ENCODE measurements at places on chromosomes 3 and 15.

- no peak for DNase-seq
These were observed 472.8 kb downstream of the ZIC1 start for GRCh38 chr3:147881933-147882332.

DNA sequence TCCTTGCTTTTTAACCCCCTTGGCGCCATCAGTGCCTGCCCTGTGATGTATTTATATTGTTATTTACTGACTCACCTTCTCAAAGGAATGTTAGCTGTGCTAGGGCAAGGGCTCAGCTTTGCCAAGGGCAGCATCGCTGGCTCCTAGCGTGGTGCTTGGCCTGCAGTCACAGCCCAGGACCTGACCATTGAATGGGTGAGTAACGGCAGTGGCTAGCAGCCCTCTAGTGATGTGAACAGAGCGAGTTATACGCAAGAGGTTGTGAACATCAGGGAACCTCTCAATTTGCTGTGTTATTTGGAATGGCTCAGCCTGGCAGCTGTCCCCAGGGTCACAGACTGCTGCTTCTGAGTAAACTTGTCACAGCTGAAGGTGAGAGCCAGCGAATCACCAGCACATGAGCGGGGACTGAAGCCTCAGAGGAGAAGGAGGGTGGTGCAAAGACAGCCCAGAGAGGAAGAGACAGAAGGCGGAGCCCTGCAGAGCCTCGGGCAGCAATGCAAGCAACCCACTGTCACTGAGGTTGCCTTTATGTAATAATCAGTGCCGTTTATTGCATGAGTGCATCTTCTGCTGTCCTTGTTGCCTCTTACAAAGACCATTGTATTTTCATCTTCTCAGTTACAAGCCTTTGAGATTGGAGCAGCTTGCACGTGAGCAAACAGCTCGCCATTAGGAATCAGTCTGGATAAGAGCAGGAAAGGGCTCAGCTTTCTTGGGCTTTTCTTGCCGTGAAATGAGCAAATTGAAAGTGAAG, 158.3 kb downstream of the SLCO3A1 start:
- peak; percentile 68 for DNase-seq

DNA sequence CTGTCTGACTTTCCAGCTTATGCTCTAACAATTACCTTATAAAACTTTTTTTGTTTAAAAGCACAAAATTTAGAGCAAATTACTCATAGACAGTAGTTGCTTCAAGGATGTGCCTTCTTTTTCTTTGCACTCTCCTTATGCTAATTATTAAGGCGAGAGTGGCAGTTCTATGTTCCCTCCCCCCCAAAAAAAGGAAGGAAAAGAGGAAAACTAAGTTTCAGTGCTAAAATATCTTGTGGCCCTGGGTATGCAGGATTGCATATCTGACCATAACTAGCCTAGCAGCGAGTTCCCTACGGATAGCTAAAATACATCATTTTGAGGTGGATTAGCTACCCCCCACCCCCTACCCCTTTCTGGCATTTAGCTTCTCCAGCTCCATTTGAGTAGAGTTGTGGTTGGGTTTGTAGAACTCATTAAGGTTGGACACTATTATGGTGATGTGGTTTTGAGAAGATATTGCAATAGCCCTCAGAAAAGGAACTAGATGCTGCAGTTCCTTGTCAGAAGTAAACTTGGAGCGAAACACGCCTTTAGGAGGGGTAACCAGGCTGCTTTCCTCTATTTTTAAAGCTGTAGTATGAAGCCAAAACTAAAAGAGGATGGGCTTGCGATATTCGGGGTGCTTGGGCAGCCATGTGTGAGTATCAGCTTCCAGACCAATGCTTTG, 174.6 kb downstream of the AKAP13 start:
- no peak for DNase-seq

GRCh38 chr3:127174715-127175140, 18.2 kb upstream of the PRR23E start:
- no peak for DNase-seq

GRCh38 chr3:57983734-57984518, 24.3 kb upstream of the FLNB start:
- no peak for DNase-seq

GRCh38 chr15:86659724-86660411, 580.2 kb downstream of the AGBL1 start:
- DNase-seq = no peak

- DNase-seq = no peak
These were observed 2.1 kb downstream of the RHOV start for GRCh38 chr15:40871749-40872617.

DNA sequence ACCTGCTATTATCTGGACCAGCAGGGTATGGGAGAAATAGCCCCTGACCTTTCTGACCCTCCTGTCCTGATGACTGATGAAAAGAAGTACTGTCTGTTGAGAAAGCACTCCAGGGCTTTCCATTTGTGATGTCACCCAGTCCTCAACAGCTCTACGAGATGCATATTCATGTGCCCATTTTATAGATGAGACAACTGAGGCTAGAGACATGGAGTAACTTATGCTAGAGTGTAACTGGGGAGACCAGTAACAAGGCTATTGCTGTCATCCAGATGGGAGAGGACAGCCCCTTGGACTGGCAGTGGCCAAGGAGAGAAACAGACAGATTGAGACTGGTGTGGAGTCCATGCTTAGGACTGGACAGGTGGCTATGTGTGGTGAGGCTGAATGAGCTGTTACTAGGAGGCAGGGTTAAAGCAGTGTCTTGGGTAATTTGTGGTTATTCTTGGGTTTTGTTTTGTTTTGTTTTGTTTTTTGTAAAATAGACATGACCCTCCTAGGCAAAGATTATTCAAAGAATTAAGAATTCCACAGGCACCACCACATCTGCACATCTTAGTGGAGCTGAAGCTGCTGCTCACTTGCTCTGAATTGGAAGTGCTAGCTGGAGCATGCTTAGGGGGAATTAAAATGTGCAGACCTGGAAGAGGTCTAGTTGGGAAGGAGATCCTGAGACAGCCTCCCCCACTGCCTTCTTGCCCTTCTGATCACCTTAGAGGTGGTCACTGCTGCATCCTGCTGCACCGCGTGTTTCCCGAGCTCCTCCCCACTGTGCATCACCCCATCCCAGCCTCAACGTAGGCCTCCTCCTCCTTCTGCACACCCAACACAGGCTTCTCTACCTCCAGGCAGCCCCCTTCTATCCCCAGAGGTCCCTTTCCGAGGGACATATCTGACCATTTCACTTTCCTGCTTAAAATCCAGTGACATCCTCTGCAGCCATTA, 8.4 kb downstream of the HRH1 start:
- DNase-seq = no peak

GRCh38 chr3:11350374-11350773, 78.2 kb downstream of the ATG7 start:
- DNase-seq = no peak

DNA sequence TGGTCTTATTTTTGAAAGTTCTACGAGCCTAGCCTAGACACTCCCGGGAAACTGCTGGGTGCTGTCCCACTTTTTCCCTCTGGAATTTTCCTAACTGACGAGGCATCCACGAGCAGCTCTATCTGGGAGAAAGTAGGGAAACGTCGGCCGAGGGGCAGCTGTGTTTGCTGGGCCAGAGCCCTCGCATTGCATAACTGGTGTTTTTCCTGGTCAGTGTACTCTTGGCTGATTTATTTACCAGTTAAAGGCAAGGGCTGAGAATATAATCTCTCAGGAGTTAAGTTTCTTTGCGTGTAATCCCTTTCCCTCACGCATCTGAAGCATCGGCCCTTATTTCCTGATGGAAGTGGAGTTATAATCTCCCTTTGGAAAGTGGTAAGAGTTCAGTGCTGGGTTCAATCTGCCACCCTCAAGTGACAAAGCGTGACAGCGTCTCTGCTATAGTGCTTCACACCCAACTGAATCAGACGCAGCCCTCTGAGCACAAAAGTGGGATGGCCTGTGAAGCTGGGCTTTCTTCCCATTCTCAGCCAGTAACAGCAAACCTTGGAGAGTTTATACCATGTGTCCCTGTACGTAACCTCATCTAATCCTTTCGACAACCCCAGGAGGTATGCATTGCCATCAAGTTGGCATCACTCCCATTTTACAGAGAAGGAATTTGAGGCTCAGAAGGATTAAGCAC, 311.5 kb downstream of the RORA start:
- no peak for DNase-seq

- DNase-seq = no peak
These were observed at the start of gene PCSK6 for GRCh38 chr15:101489599-101490407. Gene PCSK6, minus strand, starts transcription at chr15:101489707. Its CDS starts 37 bp downstream, at chr15:101489670.

DNA sequence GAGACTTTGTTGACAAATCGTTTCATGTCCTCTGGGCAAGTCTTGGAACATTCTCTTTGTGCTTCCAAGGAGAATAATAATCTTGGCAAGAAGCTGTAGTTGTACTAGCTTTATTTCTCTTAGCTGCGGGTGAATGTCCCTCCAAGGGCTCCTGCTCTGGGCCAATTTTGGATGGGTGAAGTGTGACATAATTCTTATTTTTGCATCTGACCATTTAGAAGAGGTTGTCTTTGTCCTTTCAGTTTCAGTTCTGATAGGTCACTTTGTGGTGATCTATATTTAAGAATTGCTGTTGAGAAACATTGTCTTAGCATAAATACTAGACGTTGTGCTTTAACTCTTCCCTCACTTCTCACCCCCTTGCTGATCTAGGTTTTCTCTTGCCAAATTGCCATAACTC, 164.8 kb upstream of the RORA start:
- no peak for DNase-seq

DNA sequence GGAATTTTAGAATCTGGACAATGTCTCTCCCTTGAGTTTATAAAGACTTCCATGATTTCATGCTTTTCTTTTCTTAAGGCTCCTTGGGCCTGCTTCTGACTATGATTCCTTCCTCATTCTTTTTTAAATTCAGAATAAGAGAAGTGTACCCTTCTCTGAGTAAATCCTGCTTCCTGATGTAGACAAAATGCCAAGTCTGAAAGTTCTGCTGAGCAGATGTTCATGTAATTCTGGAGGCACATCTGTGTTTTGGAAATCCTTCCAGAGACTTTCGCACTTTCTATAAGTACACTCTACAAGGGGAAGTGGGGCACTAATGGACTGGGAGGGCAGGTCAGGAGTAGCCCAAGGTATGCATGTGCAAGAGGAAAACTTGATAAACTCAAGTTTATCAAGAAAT, 24.8 kb downstream of the TPM1 start:
- no peak for DNase-seq

- DNase-seq = no peak
These were observed 36.4 kb downstream of the CEP152 start for GRCh38 chr15:48774484-48774883.

- no peak for DNase-seq
These were observed 1.1 kb downstream of the ATP10A start for GRCh38 chr15:25862071-25862471.

DNA sequence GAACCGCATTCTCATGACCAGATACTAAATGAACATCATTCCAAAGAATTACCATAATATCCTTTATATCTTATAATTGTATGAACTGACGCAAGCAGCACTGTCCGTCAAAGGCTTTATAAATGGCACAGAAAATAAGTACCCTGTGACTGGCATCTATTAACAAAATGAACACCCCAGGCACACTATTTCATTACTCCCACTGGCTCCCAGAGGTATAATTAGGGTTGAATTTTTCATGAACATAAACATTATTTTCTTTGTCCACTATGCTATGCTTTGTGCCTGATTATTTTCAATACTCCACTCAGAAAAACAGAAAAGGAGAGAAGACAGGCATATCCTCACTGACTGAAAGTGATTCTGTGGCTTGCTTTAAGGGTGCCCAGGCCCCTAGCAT, 71.1 kb downstream of the LYZL4 start:
- no peak for DNase-seq

- DNase-seq = no peak
These were observed 94.8 kb downstream of the IGF1R start for GRCh38 chr15:98743177-98743576.

DNA sequence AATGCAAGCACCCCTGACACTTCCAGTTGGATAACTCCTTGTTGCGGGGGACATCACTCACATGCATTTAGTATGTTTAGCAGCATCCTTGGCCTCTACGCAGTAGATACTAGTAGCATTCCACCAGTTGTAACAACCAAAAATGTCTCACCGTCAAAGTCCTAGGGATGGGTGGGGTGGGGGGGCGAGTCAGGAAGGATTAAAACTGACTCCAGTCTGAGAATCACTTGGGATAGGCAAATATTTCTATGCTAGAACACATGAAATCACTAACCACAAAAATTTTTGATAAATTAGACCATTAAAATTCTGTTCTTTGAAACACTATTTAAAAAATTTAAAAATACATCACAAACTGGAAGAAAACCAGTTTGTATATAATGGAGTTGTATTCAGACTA, 18.0 kb downstream of the ICE2 start:
- DNase-seq = no peak

GRCh38 chr3:149625795-149626194, 32.0 kb downstream of the WWTR1 start:
- no peak for DNase-seq

DNA sequence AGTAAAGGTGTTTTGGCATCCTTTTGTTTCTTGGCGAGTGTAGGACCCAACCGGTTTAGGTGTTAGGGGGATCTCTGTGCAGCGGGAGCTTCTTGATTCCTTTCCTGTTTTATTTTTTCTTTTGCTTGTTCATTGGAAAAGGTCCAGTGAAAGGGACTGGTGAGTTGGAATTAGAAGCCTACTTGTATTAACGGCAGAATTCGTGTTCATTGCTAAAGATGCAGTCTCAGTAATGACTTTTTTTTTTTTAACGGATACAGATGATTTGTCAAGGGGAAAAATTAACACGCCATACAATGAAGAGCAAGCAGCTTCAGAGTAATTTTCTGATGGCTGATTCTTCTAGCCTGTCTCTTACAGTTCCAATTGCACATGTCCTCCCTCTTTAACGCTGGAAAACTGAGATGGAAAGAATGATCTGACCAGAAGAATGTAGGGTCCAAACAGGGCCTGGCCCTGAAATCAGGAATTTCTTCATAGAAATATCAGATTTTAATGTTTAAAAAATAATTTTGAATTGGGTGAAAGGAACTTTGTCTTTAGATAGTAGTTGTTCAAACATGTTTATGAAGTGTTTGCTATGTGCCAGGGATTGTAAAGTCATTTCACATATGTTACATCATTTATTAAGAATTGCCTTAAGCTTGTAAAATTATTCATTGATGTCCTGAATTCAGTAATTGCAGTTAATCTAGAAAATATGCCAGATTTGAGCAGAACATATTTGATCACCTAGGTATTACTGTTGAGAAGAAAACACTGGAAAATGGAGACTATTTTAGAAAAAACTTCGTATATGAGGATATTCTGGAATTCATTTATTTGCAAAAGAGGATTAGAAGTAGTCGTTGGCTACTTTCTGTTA, 1.4 kb downstream of the MAPK6 start:
- no peak for DNase-seq

DNA sequence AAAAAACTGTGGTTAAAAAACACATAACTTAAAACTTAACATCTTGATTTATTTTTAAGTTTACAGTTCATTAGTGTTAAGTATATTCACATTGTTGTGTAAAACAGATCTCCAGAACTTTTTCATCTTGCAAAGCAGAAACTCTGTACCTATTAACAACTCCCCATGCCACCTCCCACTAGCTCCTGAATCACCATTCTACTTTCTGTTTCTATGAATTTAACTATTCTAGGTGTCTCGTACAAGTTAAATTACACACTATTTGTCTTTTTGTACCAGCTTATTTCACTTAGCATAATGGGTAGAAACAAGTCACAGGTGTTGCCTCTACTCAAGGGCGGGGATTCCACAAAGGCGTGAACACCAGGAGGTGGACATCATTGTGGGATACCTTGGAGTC, 43.2 kb downstream of the CRTC3 start:
- no peak for DNase-seq

GRCh38 chr3:126270145-126270811, 86.9 kb downstream of the KLF15 start:
- no peak for DNase-seq

GRCh38 chr3:105387122-105387751, 20.5 kb downstream of the ALCAM start:
- DNase-seq = no peak

- DNase-seq = no peak
These were observed 494 bp downstream of the GCSAM start for GRCh38 chr3:112132554-112132953.
